Peyer's patch (tissue), 4 donors: ENCODE measurements at places on chromosomes 11 and 22. TPM values are rescaled to one million over a fixed set of nuclear protein-coding genes. Genes with fewer than 3 reads are reported as not detected.

GRCh38 chr22:23387827-23388516 is 192.1 kb downstream of the IGLL1 start:
- no peaks in the 10 kb centered on the region for H3K27me3 ChIP-seq
- no peaks in the 10 kb centered on the region for H3K36me3 ChIP-seq
- no peaks in the 10 kb centered on the region for H3K4me1 ChIP-seq

GRCh38 chr11:121938076-121938475 is 177.9 kb downstream of the BLID start:
- no peak overlapping the region for H3K4me3 ChIP-seq
- no peak for DNase-seq
- H3K4me1 ChIP-seq: no peaks in the 10 kb centered on the region
- H3K27me3 ChIP-seq: no peaks in the 10 kb centered on the region
- H3K36me3 ChIP-seq: no peaks in the 10 kb centered on the region

Gene FAM227A
- total RNA-seq: not detected

GRCh38 chr22:18057568-18058209 is 20.1 kb upstream of the PEX26 start:
- no peaks in the 10 kb centered on the region for H3K36me3 ChIP-seq
- no peak for DNase-seq
- H3K4me1 ChIP-seq: no peaks in the 10 kb centered on the region

Gene RAB38
- total RNA-seq: 6.6 TPM

DNA sequence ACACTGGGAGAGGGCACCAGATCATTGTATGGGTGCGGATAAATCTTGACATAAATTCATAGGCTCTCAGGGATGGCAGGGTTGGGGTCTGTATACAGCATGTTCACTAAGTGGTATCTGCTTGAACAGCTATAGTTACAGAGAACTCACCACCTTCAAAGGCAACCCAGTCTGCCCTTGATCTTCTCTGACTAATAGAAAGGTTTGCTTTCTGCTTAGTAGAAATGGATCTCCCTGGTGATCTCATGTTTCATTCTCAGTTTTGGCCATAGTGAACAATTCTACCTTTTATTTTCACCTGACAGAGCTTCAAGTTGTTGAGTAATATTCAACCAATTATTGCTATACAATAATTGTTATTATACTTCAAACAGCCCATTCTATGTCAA is 32.4 kb downstream of the CNTF start:
- no peak overlapping the region for H3K4me3 ChIP-seq
- no peak for DNase-seq
- H3K36me3 ChIP-seq: no peaks in the 10 kb centered on the region

Gene CCDC87
- 0.35 TPM for total RNA-seq

DNA sequence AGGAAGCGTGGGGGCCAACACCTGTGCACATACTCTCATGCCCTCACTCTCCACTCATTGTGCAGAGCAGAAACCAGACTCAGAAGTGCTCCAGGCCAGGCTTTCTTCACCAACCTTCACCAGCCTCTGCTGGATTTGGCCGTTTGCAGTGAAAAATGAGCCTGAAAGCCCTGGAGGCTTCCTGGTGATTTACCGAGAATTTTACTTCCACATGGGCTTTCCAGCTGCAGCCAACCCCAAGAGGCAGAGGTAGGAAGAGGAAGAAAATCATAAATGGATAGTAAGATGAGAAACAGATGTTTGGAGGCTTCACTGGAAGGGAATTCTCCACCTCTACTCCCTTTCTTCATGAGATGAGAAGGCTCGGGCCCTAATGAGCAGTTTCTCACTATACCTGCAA is 155.4 kb downstream of the ETS1 start:
- no peak overlapping the region for H3K27ac ChIP-seq
- no peak for DNase-seq
- no peak overlapping the region for H3K4me3 ChIP-seq

Gene CD3D
- 26.6 TPM for total RNA-seq

Gene TSPAN18
- total RNA-seq: 1.1 TPM

GRCh38 chr11:115942011-115942410 is 437.8 kb upstream of the CADM1 start:
- H3K27me3 ChIP-seq: no peaks in the 10 kb centered on the region
- H3K36me3 ChIP-seq: no peaks in the 10 kb centered on the region
- no peak overlapping the region for H3K4me3 ChIP-seq
- DNase-seq: no peak

GRCh38 chr22:38449776-38450175 is 5.2 kb downstream of the KCNJ4 start:
- no peaks in the 10 kb centered on the region for H3K36me3 ChIP-seq
- no peaks in the 10 kb centered on the region for H3K27me3 ChIP-seq
- no peak overlapping the region for H3K27ac ChIP-seq
- no peak for DNase-seq
- peaks cover 6% of the 10 kb centered on the region for H3K4me1 ChIP-seq

GRCh38 chr11:35337136-35337913 is 82.0 kb downstream of the SLC1A2 start:
- H3K4me1 ChIP-seq: no peaks in the 10 kb centered on the region
- DNase-seq: no peak
- H3K36me3 ChIP-seq: no peaks in the 10 kb centered on the region
- H3K27me3 ChIP-seq: no peaks in the 10 kb centered on the region
- H3K27ac ChIP-seq: no peak overlapping the region
- H3K4me3 ChIP-seq: no peak overlapping the region

Gene ANO5
- 3.3 TPM for total RNA-seq
